ENCODE measurements at places on chromosomes 5 and 9.

- DNase-seq, result no peak
Observed at GRCh38 chr5:93433422-93433821, 147.6 kb downstream of the NR2F1-AS1 start.

DNA sequence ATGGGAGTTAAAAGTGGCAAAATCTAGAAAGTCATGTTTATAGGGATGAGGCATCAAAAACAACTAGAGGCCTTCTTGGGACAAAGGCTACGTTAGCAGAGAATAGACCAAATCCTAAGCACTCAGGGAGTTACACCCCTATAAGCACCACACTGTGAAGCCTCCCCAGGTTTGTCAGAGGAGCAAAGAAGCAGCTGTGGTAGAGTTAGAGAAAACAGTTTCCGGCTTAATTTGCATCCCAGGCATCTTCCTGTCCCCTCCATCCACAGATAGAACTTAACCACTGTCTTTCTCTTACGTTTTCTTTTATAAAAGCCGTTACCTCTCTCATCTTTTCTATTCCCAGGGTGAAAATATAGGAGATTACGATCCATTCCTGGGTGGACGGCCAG, 188.6 kb upstream of the KLF9 start:
- no peak for DNase-seq

- no peak for DNase-seq
Observed at GRCh38 chr9:134826336-134827285, 54.0 kb upstream of the FCN2 start.

- no peak for DNase-seq
Observed at GRCh38 chr5:52710972-52711596, 76.6 kb upstream of the ITGA1 start.

GRCh38 chr9:136947028-136947891, 2.2 kb downstream of the C8G start:
- peak; percentile 60 for DNase-seq

DNA sequence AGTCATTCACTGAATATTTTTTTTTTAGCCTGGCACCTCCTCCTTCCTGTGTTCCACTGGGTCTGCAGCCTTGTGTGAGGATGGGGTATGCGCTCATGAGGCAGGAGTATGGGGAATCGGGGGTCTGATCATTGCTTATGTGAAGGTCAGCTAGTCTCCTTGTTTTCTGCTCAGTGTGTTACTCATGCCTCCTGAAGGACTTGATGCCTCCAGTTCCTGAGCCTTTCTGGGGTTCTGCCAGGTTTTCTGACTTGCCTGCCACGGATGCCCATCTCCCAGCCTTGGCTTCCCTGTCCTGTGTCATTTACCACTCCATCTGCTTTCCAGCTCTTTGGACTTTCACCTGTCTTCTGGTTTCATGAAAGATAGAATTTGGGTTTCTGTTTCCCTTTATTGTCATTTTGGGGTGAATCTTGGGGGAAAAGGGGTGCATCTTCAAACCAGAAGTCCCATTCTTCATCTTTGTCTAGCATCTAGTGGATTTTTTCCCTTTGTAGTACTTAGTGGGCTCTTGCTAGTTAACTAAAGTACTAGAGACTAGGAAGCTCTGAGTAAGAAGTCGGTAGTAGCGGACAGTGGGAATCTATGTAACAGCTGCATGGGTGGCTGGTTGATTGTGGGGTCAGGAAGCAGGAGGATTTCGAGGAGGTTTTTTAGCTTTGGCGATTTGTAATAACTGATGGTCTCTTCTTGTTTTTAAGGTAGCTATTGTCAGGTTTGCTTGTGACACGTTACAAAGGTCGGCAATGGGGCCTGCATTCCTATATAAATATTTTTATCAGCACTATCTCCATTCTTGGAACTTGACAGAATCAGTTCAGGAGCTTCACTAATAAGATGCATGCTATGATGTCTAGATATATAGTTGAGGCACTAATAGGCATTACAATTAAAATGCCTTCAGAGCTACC, 8.2 kb downstream of the OTULIN start:
- DNase-seq, result no peak

Measured in pons (tissue), 1 donor.